ENCODE measurements at places on chromosomes 3 and 15.

DNA sequence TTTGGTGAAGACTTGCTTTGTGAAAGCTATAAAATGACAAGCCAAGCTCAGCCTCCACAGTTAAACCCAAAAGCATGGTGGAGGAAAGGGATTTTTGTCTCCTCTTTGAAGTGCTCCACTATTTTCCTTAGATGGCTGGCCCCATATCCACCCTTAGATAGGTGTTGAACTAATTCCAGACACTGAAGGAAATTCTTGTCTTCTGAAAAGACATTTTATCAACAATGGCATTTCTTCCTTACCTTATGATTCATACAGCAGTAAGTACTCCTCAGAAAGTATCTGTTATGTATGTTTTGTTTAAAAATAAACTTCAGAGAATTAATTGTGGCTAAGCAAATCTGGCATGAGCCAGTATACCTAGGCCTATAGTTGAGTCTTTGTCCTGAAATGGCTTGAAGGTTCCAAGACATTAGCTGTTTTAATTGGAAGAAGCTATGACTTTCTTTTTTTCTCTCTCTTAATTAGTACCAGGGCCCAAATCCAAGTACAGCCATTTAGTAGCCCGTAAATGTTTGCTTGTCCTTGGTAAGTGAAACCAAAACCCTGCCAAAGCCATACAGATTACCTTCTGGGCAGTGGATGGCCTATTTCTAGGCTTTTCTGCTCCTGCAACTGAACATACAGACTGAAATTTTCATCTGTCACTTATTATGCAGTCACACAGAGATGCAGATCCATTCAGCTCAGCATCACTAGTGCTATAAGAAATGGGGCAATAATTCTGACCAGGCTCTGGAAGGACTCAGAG lies 5.1 kb upstream of the BFSP2 start:
- no peak for DNase-seq

DNA sequence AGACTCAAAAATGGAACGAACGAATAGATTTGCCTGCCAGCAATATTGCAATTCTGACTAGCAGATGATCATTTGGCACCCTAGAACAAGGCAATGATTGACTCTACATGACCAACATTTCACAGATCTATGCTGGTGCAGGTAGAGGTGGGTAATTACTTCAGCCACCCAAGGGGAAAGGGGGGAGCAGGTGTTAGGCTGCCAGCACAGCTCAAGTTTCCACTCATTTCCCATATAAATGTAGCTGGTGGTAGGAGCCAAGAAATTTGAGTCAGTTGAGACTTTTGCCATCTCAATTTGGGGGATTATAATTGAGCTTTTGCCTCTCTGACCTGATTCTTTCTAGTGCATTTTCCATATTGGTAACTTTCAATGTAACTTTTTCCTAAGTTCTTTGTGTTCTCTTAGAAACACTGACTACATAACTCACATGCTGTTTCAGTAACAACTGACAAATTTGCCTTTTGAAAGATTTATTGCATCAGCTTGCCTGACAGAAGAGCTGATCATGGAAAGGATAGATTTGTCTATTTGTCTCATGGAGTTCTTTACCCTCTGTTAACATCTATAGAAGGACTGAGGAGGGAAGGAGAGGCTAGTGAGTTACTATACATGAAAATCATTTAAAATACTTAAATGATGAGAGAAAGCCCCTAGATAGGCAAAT lies 902.5 kb downstream of the ZPLD1 start:
- no peak for DNase-seq

DNA sequence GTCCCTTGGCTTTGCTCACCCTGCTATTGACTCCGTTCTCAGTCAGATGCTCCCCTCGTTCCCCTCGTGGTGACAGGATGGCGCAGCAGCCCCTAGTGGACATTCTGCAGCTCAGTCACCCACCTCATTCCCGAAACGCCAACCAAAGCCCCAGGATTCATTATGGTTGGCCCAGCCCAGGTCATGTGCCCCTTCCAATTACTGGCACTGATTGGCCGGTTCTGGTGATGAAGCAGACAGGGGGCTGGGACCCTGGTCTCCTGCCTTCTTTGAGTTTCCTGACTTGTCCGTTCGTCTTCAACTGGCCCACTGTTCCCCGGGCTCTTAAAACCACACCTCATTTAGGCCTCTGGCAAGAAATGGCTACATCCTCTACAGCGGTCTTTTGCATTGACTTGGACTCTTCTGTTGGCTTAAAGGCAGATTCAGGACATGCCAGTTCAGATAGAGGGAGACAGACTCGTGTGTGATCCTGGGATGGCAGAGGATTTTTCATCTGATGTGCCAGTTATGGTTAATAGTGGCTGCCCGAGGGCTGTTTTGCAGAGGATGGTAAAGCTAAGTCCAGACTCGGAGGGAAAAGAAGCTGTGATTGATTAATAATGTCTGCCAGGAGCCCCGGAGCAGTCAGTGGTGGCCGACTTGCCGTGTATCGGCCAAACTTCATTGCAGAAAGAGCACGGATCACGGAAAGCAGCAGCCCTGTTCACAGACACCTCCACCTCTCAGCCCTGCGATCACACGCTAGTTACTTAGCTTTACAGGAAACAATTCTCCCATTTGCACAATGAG lies 37.8 kb downstream of the LSM3 start:
- DNase-seq, result no peak

- no peak for DNase-seq
Observed at GRCh38 chr15:89673165-89673512, 6.0 kb downstream of the PLIN1 start.

- DNase-seq, result no peak
Observed at GRCh38 chr3:175495331-175495730, 636.2 kb downstream of the NAALADL2 start.
